Neural progenitor cell (in vitro differentiated cells): ENCODE measurements at places on chromosomes 11 and 22. TPM values are rescaled to one million over a fixed set of nuclear protein-coding genes. Genes with fewer than 3 reads are reported as not detected.

DNA sequence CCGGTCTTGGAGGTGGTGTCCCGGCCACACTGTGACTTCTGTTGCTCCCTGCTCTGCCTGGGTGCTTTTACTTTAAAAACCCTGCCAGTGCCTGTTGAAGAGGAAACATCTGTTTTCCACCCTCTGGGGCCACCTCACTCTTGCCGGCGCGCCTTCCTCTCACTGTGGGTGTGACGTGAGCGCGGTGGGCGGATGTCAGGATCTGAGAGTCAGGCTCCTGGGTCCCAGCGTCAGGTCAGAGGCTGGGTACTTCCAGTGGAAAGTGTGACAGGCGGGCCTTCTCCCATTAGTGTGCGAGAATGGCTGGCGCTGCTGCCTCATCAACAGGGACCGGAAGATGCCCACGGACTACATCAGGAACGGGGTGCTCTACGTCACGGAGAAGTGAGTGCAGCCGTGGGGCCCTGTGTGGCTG, 54.2 kb downstream of the GRAMD4 start:
- no peak for DNase-seq

DNA sequence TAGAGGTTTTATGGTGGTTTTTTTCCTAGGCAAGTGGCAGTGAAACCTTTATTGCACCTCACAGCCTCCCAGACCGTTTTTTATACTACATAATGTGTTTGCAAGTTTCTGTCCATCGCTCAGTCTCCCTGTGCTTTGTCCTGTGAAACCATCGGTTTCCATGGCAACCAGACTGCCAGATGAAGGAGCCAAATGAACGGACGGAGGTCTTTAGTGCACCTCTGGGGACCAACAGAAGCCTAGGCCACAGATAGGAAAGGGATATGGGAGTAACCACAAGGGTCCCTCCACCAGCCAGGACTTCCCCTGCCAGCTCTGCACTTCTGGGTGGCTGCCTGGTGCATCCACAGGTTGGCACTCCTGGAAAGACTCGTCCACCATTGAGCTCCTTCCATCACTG, 165.0 kb downstream of the CHST1 start:
- peak; percentile 92 for DNase-seq

GRCh38 chr22:33871935-33872334, 48.3 kb downstream of the LARGE1 start:
- no peak for DNase-seq

- DNase-seq: peak; percentile 58
Measured at GRCh38 chr11:47731475-47731874, 16.3 kb upstream of the AGBL2 start.

- no peak for DNase-seq
Measured at GRCh38 chr11:72443016-72443415, 8.7 kb upstream of the CLPB start.

DNA sequence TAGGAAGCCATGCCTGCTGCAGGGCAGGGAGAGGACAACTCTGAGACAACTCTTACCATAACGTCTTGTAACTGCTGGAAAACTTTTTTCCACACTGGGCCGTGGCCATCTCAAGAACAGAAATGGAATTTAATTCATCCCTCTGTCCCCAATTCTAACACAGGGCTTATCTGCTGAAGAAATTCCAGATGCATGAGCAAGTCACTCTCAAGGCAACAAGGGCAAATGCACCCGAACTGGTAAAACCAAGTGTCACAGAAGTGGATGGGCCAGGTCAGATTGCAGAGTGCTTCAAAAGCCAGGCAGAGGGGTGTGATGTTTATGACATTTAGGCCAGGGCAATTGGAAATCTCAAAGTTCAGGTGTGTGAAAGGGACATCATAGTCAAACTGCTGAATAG, 7.4 kb downstream of the SMPD1 start:
- no peak for DNase-seq

DNA sequence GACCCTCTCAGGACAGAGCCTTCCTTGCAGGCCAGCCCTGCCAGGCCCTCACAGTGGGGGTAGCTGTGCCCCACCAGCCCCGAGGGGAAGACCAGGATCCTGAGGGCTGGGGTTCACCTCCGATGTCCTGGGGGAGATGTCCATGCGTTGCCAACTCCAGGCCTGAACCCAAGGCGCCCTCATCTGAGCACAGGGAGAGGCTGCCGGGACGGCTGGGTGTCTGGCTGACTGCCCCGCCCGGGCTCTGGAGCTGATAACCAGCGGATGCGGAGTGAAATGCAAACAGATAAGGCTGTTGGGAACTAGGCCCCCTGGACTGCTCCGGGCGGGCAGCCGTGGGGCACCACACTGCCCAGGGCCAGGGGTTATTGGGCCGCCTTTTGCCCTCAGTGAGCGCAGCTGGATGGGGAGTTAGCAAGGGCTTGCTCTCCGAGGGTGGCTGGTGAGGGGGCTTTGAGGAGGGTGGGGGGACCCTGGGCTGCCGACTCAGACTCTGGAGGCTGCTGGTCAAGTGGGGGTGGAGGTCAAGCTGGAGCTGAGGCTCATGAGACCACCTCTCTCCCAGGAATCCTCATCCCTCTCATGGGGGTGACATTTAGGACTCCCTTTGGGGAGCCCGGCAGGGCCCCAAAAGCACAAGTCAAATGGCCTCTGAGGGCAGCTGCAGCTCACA, 5.6 kb upstream of the MUC6 start:
- no peak for DNase-seq

DNA sequence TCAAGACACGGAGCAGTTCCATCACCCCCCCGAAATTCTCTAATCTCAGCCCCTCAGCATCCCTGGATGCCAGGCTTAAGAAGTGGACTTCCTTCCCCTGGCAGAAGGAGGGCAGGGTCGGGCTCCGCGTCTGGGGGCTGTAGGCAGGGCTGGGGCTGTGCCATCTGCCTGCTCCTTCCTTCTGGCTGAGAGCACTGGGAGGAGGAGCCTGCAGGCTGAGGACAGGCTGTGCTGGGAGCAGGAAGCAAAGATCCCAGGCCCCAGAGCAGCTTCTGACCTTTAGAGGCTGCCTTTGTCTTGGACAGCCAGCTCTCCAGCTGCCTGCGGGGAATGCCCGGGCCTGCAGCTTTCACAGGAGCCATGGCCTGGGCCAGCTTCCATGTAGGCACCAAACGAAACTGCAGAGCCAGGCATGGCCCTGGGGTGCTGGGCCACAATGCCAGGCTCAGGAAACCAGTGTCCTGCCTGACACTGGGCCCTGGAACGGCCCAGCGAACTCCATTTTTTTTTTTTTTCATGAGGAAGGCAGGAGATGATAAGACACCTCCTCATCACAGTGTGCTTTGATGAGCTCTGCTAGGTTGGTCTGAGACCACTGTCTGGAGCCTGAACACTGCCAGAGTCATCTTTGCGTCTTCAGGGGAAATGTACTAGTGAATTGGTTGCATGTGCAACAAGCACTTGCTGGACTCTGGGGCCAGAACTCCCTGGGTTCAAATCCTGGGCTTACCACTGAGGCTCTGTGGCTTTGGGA, 67.9 kb downstream of the MCM5 start:
- DNase-seq: peak; percentile 72

- peak; percentile 75 for DNase-seq
Measured at GRCh38 chr11:76598426-76598839, 72.1 kb downstream of the LRRC32 start.

GRCh38 chr11:7643314-7643713, 30.0 kb downstream of the CYB5R2 start:
- DNase-seq: peak; percentile 34

DNA sequence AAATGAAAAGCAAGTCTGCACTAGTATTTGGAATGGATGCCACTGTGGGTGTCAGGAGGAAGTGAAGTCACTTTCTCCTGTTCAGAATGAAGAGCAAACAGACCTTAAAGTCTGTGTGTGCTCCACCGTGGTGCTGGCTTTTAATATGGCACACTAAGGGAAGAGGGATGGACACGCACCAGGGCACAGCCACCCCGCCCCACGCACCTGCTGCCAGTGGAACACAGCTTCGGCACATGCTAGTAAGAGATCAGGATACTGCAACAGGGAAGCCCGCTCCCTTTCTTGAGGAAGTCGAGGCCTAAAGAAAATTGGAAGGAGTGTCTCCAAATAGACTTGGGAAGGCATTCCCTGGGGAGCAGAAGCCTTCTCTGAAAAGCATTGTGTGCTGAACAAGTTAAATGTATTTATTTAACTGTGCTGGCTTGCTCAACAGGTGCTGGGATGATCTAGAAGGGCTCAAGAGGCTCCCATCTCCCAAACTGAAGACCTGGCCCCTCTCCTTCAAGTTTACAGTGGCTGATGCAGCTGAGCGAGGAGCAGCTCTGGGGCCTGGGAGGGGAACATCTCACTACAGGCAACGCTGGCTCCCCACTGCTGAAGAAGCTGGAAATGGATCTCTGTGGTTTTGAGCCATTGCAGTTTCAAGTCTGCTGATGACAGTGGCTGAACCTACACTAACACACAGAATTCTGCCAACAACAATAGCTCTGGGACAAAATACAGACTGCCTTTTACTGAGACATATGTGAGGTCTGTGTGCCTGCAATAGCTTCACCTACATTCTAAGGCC, 504.6 kb upstream of the B3GAT1 start:
- no peak for DNase-seq

DNA sequence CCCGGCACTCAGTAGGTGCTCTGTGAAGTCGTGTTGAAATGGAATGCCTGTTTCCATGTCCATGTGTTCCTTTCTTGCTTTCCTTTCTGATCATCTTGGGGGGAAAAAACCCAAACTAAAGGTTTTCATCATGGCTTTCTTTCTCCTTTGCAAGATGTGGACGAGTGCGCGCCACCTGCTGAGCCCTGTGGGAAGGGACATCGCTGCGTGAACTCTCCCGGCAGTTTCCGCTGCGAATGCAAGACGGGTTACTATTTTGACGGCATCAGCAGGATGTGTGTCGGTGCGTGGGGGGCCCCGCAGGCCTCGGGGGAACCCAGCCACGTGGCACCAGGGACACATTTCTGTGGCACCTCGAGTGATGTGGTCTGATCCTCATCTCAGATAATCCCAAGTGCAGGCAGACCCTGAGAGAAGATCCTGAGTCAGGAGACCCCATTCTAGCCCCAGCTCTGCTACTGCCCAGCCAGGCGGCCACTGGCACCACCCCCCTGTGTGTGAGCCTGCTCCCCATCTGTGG, 39.4 kb downstream of the FBLN1 start:
- DNase-seq: no peak

DNA sequence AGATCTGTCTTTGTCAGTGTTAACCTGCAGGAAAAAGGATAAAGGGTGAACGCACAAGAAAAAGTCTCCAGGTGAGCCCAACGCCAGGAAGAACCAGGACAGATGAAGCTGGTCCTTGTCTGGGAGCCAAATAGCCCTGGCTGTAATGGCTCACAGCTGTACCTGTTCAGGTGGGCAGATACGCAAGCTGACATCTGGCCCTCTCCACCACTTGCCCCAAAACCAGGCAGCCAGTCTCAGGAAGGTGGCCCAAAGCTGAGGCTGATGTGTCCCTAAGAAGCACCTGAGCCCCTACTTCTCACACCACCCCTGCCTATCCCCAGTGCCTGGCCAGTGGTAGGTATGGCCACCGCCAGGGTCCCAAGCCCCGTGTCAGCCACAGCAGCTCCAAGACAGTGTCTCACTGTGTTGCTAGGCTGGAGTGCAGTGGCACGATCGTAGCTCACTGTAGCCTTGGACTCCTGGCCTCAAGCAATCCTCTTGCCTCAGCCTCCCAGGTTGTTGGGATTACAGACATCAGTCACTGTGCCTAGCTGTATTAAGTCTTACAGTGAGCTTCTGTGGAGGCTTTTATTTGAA, 14.8 kb downstream of the TOP3B start:
- DNase-seq: no peak

CNGA4 gene
- 0.15 TPM in 1 of 2 replicates, not detected in the other for total RNA-seq

TEX12 gene
- 0.15 and 0.51 TPM in 2 replicates for total RNA-seq

MIEF1 gene
- 22.0 and 32.7 TPM in 2 replicates for total RNA-seq
